DMS79 (cell line): ENCODE measurements at places on chromosomes 5 and 9.
A peak's percentile ranks its signal among the peaks of the same experiment; 100 is the strongest.

- DNase-seq, result no peak
Measured at GRCh38 chr9:135478191-135478590, 1.4 kb upstream of the PPP1R26 start.

- no peak for DNase-seq
Measured at GRCh38 chr9:123568691-123569688, 213.0 kb downstream of the CRB2 start.

GRCh38 chr9:13461414-13461991, 182.0 kb upstream of the MPDZ start:
- peak; percentile 85 for DNase-seq

- no peak for DNase-seq
Measured at GRCh38 chr5:100600298-100600994, 65.3 kb downstream of the FAM174A start.

DNA sequence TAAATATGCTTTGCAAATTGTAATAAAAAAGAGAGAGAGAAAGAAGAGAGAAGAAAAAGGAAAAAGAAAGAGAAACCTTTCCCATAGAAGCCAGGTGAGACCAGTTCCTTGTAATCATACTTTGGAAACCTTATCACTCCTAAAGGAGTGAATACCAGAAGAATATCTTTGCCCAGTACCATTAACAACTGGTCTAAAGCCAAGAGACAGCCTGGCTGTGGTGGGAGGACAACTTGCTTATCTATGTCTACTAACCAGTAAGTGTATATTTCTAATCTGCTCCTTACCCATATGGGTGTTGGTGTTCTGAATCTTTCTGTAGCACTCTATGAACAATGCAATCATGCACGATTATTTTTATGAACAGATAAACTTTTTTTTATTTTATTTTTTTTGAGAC, 10.5 kb upstream of the TXN start:
- no peak for DNase-seq

- no peak for DNase-seq
Measured at GRCh38 chr5:776862-777711, 7.4 kb downstream of the ZDHHC11B start.
